Inflammatory macrophage (primary cell): ENCODE measurements at places on chromosomes 4 and X.

DNA sequence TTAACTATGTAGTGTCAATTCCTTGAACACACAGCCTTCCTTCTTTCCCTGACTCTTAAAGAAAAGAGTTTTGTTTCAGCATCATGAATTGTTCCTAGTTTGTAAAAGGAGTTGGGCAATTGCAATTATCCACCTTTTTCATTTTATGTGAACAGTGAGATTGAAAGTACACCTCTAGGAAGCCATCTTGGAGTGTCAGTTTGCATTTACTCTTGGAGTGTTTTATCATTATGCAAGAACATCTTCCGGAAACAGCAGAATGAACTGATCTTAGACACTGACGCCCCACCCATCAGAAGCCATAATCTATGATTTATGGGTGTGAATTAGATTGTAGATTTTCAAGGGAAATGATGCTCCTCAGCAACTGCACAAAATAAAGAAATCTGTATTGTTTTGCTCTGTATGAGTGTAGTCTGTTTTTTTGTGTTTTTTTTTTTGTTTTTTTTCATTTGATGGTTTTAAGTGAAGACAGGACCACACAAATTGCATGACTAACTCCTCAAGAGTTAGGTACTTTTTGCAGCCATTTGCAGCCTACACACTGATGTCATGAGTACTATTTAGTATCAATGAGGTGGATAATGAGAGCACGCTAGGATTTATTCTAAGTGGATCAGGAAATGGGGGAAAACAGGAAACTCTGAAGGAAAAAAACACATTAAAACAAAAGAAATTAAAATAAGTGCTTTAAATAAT is 19.5 kb upstream of the FGF2 start:
- DNase-seq: no peak

DNA sequence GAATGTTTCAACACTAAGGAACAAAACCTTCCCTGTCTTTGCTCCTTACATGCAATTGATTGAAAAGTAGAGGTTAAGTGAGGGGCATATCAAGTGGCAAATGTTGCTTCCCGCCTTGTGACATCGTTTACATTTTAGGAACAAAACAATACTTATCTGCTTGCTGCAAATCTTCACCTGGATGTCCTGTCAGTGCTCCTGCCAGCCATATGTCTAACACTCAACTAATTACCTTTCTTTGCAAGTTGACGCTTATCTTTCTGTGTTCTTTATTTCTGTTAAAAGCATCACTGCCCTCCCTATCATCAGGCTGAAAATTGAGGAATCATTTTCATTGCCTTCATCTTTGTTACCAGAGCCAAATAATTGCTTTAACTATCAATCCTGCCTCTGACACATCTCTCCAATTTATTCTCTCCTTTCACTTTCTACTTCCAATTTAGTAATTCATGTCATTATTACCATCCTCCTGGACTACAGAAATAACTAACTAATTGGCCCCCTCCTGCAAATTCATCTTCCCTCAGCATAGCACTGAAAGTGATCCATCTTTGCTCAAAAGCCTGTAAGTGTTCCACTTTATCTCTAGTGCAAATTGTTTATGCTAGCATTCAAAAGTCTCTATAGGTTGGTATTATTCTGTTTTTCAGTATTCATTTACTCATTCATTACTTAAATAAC is 298.7 kb upstream of the ATOH1 start:
- DNase-seq: no peak

- DNase-seq: no peak
Observed at GRCh38 chr4:69859140-69859685, 732 bp downstream of the SULT1E1 start.

- no peak for DNase-seq
Observed at GRCh38 chrX:65035446-65035770, 59.2 kb upstream of the ZC4H2 start.

GRCh38 chrX:7582191-7582590 is 260.8 kb upstream of the VCX start:
- no peak for DNase-seq

GRCh38 chr4:20592663-20593062 is 107.6 kb upstream of the PACRGL start:
- no peak for DNase-seq

GRCh38 chrX:2640436-2641150 is 50.5 kb upstream of the CD99 start:
- no peak for DNase-seq

DNA sequence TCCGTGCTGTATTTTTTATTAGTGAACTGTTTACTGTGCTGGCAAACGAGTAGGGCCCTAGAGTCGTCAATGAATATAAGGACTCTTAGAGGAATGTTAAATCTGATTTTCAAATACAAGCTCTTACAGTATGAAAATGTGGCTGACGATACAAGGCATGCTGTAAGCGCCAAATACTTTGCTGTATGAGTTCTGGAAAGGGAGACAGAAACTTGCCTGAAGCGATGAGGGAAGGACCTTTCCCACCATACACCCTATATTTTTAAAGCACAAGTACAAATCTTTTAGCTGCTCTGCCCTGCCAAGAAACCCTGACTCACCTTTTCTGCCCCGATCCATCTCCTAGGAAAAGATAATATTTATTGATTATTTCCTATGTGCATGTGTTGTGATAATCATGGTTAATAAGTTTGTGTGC is 15.7 kb upstream of the RUFY3 start:
- DNase-seq: no peak

- peak; percentile 24 for DNase-seq
Observed at GRCh38 chr4:186201535-186202230, 10.3 kb downstream of the CYP4V2 start.

DNA sequence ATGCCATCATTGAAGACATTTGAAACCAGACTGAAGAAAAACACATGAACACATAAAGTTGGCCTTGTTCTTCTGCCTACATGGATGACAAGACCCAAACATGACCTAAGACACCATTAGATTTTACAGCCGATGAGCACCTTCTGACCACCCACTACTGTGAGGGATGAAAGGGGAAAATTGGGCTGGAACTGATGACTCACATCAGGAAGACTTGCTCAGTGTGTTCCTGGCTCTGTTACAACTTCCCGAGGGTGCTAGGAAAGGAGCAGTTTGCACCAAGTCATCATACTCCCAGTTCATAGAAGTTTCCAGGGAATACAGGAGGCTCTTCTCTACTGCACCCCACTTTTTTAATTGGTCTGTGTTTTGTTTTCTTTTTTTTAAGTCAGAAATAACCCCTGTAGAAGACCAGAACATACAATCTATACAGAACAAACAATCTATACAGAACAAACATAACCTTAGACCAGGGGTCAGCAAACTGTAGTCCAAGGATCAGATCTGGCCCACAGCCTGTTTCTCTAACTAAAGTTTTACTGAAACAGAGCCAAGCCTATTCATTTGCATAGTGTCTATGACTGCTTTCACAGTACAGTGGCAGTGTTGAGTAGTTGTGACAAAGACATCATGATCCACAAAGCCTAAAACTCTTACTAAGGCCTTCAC is 25.3 kb downstream of the BTC start:
- DNase-seq: no peak

GRCh38 chr4:169116270-169116901 is 106.3 kb upstream of the CBR4 start:
- DNase-seq: no peak

- no peak for DNase-seq
Observed at GRCh38 chrX:39226251-39226650, 425.0 kb downstream of the MID1IP1 start.

- DNase-seq: no peak
Observed at GRCh38 chrX:98357146-98357545, 1473.4 kb downstream of the RPA4 start.

- no peak for DNase-seq
Observed at GRCh38 chr4:119593698-119594097, 34.9 kb downstream of the PDE5A start.

DNA sequence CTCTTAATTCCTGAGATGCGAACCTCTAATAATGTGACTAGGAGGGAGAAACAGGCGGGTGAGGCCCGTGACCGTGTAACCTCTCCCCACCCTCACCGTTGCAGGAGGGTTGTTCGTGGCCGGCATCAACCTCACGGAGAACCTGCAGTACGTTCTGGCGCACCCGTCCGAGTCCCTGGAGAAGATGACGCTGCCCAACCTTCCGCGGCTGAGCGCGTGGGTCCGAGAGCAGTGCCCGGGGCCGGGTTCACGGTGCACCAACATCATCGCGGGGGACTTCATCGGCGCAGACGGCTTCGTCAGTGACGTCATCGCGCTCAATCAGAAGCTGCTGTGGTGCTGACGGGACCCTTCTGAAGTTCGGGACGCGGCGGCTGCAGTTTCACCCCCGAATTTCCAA is 17.8 kb downstream of the PLCXD1 start:
- DNase-seq: no peak

GRCh38 chr4:61407642-61408618 is 207.8 kb downstream of the ADGRL3 start:
- no peak for DNase-seq

GRCh38 chr4:61771056-61771455 is 570.9 kb downstream of the ADGRL3 start:
- DNase-seq: no peak

DNA sequence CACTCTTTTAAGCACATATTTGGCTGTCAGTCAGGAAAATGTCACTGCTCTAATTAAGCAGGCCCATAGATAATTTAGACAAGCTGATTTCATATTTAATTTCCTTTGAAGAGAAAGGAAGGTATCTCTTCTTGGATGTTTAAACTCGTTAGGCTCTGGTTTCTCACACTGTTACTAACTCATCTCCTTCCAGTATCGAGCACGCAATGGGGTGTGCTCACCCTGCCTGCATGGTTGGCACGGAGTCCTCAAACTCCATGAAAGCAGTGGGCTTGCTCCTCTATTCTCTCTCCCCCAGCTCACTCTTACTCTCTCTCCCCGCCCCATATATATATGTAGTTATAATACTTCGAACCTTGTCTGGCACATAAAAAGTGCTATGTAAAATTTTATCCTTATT is 76.9 kb downstream of the EGF start:
- no peak for DNase-seq

DNA sequence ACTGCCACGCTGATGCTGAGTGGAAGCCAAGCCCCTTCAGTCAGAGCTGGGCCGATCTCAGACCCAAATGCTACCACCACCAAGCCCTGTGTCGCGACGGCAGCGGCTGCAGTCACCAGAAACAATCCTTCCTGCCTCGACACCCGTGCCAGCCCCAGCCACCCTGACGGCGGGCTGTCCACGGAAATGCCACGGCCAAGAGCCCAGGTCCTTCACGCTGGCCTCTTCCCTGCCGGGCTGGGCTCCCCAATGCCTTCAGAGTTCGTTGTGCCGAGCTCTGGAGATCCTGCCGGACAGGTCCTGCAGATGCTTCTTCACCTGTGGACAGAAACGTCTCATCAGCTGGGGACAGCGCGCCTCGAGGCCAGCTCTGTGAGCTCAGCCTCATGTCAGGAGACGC is 19.5 kb downstream of the LRPAP1 start:
- DNase-seq: no peak

GRCh38 chrX:50697691-50698090 is 116.3 kb downstream of the SHROOM4 start:
- DNase-seq: no peak

- DNase-seq: no peak
Observed at GRCh38 chrX:69759921-69760625, 144.2 kb downstream of the EDA start.

GRCh38 chr4:104533156-104533555 is 38.5 kb upstream of the CXXC4 start:
- DNase-seq: no peak
